ENCODE measurements at places on chromosomes 11 and 22.

DNA sequence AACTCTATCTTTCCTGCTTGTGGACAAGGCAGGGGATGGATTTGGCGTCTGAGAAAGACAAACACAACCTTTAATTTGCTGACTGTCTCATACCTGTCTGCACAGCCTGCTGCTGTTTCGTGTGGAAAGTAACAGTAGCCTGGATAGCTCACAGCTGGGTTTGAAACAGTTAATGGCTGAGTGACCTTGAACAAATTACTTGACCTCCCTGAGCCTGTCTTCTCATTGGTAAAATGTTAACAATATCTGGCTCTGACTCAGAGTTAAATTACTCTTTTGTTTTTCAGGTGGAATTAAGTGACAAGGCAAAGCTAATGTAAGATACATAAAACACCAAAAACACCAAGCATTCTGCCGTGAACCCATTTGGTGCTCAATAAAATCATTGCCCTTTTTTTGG, 41.1 kb upstream of the ADA2 start:
- no peak for DNase-seq

DNA sequence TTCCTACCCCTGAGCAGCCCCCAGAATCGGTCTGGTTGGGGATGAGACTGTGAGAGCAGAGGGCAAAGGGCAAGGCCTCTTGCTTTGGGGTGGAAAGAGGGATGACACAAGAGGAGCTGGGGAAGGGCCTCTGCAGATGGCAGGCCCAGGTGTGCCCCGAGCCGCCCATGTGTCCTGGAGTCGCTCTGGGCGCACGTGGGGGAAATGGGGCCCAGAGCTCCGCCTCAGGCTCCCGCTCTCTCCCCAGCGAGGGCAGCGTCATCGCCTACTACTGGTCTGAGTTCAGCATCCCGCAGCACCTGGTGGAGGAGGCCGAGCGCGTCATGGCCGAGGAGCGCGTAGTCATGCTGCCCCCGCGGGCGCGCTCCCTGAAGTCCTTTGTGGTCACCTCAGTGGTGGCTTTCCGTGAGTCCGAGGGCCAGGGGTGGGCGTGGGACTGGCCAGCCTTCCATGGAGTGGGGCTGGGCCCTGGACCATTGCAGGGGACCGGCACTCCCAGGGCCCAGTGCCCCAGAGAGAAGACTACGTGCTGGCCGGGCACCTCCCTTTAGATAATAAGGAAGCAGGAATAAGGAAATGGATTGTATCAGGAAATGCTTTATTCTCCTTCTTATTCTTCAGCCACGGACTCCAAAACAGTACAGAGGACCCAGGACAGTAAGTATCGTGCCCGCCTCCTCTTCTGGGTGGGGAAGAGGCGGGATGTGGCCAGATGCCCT, 30.1 kb downstream of the ST14 start:
- DNase-seq, result no peak

DNA sequence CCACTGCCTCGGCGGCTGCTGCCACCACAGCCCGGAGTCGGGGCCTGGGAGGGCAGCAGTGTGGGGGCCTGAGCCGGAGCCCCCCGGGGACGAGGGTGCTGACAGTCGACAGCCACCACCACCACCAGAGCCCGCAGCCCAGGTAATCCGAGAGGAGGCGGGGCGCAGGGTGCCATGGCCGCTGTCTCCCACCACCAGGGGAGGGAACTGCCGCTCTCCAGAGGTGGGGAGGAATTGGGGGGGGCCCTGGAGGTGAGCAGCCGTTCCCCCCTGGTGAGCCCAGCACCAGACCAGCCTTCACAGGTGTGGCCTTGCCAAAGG, 12.6 kb downstream of the TRIOBP start:
- DNase-seq, result no peak

DNA sequence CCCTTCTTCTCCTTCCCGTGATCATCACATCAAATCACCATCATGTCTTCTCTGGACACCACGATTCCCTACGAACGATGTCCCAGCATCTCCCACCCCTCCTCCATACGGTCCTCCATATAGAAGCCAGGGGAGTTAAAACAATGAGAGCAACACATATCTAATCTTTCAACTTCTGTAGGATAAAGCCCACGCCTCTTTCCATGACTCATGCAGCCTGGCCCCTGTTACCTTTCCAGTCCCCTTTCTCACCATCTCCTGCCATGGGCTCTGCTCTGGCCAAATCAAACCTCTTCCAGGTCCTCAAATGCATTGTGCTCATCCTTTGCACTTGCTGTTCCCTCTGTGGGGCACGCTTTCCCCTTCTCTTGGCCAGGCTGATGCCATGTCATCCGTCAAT, 23.6 kb downstream of the RPS6KA4 start:
- DNase-seq, result no peak

DNA sequence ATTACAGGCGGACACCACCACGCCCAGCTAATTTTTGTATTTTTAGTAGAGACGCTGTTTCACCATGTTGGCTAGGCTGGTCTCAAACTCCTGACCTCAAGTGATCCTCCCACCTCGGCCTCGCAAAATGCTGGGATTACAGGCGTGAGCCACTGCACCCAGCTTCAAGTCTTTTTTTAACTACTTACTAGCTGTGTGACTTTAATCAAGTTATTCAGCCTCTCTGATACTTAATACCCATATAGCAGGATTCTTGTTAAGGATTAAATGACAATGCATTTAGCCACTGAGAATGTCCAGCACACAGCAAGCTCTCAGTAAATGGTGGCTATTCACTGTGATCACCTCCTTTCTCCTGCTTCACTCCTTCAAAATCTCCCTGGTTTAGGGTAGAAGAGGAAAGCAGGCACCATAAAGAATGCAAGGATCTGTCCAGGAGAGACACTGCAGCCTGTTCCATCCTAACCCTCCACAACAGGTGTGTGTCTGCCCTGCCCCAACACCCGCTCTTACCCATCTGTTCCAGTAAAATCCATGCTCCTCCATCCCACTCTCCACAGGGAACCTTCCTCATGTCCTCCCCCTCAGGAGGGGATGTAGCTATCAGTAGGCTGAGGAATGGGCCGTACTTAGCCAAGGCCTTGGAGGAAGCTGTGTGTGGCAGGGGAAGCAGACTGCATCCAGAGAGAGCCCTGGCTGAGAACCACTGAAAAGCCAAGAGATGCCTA, 69.3 kb downstream of the MICAL3 start:
- DNase-seq, result no peak

DNA sequence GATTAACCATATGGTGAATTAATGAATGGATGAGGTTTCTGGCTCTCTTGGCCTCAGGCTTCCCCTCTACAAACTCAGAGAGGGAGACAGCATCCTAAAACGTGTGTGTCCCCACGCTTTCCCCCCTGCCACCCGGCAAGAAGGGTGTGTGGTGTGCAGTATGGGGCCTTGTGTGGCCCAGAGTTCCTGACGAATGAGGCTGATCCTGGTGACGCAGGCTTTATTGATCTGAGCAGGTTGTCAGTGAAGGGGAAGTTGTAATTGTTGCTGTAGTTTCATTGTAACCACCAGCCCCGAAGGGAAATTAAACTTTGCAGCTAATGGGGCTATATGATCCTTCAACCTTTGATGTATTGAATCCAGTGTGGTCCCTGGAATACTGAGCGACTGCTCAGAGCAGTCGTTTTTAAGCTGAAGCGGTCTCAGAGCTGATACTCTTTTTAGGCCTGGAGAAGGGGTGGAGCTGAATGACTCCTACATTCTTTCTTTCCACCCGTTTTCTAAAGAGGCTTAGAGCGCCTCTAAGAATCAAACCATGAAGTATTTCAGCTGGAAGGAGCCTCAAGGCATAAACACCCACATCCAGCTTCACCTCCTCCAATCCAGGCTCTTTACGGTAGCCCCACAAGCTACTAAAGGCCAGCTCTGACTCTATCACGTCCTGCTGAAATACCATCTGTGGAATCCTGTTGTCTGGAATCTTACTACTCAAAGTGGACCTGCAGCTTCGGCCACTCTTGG, 284.7 kb downstream of the MIAT start:
- no peak for DNase-seq

GRCh38 chr11:15577519-15577918, 462.8 kb downstream of the INSC start:
- no peak for DNase-seq

DNA sequence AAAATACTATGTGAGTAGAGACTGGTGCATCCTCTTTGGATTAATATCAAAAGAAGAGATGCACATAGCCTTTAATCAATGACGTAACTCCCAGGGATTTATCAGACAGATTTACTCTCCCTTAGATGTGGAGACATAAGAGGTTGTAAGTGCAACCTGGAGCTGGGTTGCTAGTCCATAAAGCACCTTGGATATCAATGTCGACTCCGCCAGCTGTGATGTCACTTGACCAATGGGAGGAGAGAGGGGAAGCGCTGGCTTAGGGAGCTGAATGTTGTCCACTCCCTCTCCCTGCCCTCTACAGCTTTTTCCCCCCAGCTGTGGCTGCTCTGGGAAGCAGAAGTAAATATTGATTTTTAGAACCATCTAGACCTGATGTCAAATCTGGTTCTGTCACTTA, 28.9 kb upstream of the TMEM86A start:
- DNase-seq, result no peak

GRCh38 chr11:83693306-83693992, 407.3 kb upstream of the CCDC90B start:
- DNase-seq, result no peak

DNA sequence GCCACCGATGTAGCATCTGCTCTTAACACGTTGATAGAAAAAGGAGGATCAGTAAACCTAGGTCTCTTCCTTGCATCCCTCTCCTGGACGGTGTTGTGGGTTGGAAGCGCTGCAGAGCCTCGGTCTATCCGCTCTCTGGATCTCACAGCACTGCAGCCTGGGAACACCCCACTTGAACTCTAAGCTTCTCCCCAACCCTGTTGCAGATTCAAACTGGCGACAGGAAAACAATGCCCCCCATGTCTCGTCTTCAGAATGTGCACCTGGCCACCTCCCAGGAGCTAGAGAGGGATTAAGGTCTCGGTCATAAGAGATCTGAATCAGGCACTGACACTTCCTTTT, 454 bp downstream of the TMEM218 start:
- DNase-seq, result no peak

DNA sequence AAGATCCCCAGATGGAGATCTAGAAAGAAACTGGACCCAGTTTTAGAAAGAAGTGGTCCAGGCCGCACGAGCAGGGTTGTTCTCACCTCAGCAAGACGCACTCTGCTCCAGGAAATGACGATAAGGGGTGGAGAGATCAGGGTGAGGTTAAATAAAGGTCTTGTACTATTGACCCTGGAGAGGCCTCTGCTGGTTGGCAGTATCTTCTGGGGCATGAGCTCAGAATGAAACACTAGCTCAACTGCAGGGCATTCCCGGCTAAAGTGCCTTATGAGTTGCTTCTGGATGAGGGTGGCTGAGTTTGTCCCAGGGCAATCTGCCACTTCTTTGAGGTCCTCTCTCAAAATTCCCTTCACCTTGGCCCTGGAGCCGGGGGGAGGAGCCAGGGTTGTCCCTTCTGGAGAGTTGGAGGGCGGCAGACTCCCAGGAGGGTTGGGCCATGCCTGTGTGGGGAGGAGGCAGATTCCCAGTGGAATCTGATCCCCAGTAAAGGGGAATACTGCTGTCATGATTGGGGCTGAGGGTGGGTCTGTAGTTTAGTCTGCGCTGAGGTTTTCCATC, 10.9 kb downstream of the USP2 start:
- DNase-seq, result no peak

GRCh38 chr11:130612291-130612851, 163.9 kb downstream of the ADAMTS15 start:
- no peak for DNase-seq

- DNase-seq, result no peak
Observed at GRCh38 chr11:120789391-120789790, 234.5 kb upstream of the TBCEL start.

Measured in activated T-cell treated with anti-CD3 and anti-CD28 coated beads, Interleukin-2, amount 50 U/mL, for 1 hour (primary cell).